Fibroblast of the aortic adventitia (primary cell): ENCODE measurements at places on chromosomes 16 and 17. TPM values are rescaled to one million over a fixed set of nuclear protein-coding genes. Genes with fewer than 3 reads are reported as not detected.

The CYBC1 gene
- total RNA-seq, result 46.4 and 119 TPM in 2 replicates

DNA sequence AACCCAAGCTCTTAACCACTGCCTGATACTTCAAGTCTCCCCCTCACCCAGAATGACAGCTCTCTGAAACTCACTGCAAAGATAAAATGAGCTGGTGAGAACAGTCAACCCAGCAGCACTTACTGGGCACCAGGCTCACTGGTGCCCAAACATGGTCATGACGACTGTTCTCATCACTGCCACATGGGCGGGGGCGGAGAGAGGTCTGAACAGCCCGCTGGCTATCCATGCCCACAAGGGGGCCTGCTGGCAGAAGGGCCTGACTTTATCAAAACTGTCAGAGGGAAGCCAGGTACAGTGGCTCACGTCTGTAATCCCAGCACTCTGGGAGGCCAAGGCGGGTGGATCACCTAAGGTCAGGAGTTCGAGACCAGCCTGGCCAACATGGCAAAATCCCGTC, 4.0 kb downstream of the MYBBP1A start:
- no peak for DNase-seq

- DNase-seq, result no peak
Observed at GRCh38 chr16:259226-259625, 16.5 kb downstream of the RGS11 start.

GRCh38 chr16:89422527-89422904, 67.8 kb downstream of the ANKRD11 start:
- peak; percentile 67 for DNase-seq

DNA sequence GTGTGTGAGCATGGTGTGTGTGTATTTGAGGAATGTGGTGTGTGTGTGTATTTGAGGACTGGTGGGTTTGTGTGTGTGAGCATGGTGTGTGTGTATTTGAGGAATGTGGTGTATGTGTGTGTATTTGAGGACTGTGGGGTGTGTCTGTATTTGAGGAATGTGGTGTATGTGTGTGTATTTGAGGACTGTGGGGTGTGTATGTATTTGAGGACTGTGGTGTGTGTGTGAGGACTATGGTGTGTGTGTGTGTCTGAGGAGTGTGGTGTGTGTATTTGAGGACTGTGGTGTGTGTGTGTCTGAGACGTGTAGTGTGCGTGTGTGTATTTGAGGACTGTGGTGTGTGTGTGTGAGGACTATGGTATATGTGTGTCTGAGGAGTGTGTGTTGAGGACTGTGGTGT, 18.0 kb upstream of the CACNG1 start:
- no peak for DNase-seq

GRCh38 chr17:66398059-66398458, 95.6 kb downstream of the PRKCA start:
- peak; percentile 32 for DNase-seq

GRCh38 chr16:50634947-50635346, 46.2 kb downstream of the SNX20 start:
- no peak for DNase-seq

DNA sequence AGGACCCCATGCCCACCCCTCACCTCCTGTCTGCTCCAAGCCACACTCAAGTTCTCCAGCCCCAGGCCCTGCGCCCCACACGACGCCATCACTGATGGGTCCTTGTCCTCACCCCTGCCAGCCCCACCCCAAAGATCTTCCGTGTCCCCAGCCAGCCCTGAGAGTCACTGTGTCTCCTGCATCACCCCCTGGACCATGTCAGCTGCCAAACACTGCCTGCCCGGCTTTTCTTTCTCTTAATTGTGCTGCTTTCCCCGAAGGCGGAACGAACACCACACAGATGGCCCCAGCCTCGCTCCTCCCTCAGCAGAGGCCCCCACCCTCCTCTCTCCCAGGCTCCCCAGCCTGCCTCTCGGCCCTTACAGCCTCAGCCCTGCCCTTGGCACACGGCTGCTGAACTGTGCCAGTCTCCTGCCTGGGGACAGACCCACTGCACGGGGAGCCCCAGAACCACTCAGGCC, 4.8 kb upstream of the GAA start:
- DNase-seq, result no peak

- DNase-seq, result no peak
Observed at GRCh38 chr16:88630433-88630832, 7.9 kb upstream of the IL17C start.
